ENCODE measurements at places on chromosomes 2 and 18.

DNA sequence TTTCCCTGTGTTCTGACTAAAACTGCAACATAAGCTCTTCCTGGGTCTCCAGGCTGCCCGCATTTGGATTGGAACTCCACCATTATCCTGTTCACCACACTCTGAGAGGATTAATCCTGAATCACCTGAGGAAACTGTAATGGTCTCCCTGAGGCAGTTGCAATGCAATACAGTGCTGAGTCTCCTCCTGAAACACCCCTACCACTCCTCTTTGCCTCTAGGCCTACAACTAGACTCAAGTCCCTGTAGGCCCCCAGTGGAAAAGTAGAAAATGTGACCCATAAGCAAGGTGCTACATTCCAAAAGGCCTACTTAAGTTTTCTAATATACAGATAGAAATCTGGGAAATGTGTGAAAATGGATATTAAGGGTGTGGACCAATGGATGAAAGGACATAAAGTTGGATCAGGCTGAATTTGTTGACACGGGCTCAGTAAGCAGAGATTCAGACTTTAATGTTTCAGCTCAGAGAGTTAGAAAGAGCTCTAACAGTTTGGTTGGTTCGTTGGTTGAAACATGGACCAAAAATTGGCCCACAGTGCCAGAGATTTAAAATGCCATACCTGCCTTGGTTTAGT lies 222.3 kb upstream of the ZC3H15 start:
- peak; percentile 8 for DNase-seq

DNA sequence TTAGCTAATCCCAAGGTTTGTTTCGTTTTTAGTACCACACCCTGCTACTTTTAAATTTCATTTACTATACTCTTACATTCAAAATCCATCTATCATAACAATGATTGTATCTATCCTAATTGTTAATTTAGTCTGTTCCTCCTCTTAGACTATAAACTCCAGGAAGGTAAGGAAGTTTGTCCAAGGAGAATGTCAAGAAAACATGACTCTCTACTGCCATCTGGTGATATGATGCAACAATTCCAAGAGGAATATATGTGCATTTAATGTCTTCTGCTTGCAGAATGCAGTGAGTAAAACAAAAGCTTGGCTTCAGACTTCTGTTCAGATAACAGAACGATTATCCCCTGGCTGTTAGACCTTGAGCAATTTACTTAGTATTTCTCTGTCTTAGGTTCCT lies 1267.1 kb downstream of the LRP1B start:
- no peak for DNase-seq

DNA sequence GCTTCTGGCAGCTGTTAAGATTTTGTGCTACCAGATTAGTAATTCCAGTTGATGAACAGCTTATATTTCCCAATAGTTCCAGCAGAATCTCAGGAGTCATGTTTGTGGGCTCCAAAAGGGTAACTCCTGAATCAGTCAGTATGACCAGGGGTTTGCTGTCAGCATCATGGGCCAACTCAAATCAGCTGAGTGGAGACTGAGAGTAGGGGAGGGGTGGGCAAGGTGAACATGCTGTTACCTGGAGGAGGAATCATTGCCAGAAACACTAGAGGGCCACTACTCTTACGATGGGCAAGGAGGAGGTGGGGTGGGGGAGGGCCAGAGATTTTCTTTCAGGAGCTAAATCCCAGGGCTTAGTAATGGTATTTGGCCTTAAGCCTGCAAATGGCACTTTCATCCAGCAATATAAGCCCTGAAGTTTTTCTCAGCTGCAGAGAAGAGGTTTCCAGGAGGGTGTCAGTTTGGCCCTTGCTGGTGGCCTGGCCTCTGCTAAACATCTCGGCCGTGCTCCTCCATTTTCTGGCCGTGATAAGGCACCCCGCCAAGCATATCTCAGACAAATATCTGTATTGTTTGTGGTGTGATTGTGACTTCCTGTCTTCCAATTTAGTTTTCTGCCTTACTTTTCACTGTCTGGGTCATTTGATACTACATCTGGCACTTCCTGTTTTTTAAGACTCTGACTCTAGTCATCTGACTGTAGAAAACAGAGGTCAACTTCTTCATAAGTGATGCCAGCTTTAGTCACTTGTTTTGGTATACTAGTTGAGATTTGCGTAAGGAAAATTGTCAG lies 120.5 kb upstream of the CXCR4 start:
- DNase-seq = peak; percentile 39

- peak; percentile 37 for DNase-seq
Observed at GRCh38 chr2:96072746-96073145, 38.0 kb upstream of the GPAT2 start.

DNA sequence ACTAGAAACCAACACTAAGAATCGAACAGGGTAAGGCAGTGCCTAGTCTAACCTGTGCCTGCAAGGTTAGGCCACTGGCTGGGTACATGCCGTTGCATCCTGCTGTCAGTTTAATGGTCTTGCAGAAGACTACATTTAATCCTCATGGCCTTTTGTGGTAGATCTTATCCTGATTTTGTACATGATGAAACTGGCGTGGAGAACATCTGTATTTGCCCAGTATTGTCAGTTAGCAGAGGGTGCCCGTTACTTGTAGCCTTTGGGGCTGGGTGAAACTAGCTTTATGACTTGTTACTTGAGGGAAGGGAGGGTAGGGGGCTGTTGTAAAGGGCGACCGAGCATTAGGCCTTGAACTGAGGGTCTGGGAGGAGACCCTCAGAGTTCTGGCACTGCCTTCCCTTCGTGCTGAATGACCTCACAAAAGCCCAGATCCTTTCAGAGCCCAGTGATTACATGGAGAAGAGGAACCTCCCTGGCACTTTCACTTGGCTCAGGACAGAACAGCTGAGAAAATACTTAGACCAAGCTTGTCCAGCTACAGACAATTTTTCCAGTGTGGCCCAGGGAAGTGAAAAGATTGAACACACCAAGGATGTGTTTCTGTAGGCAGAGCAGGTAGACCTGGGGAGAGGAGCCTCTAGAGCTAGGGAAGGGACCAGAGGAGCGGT lies 19.5 kb downstream of the SLC20A1 start:
- DNase-seq = no peak

GRCh38 chr2:160884056-160884455 lies 276.2 kb upstream of the TANK start:
- no peak for DNase-seq

GRCh38 chr2:12881952-12882351 lies 165.2 kb downstream of the TRIB2 start:
- no peak for DNase-seq

DNA sequence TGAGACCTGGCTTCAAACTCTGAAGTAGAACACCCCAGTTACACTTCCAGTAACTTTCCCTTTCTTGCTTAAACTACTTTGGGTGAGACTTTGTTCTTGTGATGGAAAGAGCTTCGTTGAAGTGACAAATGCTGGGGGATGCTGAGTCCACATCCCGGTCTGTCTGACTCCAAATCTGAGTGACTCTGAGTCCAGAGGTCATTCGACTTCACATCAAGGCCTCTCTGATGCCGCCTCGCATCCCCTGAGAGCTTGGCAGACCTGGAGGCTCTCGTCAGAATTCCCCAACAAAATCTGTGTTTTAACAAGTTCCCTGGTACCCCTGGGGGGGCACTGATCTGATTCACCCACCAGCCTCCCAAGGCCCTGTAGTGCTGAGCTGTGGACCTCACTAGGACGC lies 31.6 kb upstream of the ROCK2 start:
- no peak for DNase-seq

GRCh38 chr18:42155024-42155423 lies 200.0 kb downstream of the PIK3C3 start:
- no peak for DNase-seq

DNA sequence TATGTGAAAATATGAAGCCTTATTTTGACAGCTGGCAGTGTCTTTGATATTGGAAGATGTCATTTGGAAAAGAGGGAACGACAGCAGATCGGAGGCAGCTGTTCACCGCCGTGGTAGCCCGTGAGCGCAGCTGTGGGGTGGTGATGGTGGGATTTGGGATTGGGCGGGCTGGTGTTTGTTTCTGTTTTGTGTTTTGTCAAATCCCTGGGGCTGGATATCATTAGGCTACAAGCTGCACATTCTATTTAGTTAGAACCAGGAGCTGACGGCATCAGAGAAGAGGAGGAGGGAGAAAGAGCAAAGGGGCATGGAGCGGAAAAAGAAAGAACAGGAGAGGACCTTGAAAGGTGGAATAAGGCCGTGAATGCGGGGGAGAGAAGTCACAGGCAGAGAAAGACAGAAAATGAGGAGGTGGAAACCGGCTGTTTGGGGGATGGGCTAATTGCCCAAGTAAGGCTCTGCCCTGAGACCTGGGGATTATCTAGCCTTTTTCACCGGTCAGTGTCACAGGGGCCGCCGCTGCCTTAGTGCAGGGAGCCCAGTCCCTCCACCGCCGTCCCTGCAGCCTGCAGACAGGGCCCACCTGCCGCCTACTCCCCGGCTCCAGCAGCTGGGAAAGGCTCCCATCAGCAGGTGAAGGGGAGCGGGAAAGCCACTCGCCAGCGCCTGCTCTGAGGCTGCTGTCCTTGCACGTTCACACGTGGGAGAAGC lies 88.0 kb downstream of the ZCCHC2 start:
- DNase-seq = peak; percentile 67

- no peak for DNase-seq
Observed at GRCh38 chr2:128305555-128306080, 13.1 kb downstream of the HS6ST1 start.

DNA sequence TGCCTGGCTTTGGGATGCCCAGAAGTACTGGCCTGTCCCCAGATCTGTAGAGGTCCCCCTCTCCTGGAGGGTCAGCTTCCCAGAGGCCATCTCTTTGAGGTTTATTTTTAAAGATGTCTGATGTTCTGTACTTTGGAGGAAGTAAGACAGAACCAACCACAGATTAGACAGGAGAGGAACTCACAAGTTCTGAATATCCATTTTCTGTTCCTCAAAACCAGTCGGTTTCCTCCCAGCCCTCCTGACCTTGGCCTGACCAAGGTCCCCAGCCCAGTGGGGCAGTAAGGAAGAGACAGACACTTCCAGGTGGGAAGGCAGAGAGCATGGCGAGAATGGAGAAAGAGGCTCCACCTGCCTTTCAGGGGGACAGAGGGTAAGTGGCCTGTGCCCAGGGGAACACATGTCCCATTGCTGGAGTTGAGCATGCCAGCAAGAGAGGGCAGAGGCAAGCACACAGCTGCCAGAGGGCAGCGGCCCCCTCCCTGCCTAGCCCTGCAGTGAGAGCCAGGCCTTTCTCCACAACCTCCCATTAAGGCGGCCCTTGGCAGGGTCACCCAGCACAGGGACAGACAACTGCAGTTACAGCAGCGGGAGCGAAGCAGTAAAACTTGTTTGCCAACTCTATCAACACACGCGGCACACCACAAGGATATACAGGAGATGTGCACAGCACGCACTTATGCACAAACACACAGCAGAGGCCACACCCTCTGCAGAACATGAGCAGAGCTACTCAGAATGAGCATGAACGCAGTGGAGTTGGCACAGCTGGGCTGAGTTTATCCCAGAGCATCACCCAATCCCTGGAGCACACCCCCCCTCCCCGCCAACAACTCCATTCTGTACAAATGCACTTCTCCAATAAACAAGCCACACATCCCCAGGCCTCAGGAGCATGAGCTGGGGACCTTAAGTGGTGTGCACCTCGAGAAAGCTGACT lies 18.5 kb upstream of the SEMA4C start:
- peak; percentile 63 for DNase-seq

GRCh38 chr18:58097907-58098166 lies 53.8 kb downstream of the NEDD4L start:
- DNase-seq = no peak

DNA sequence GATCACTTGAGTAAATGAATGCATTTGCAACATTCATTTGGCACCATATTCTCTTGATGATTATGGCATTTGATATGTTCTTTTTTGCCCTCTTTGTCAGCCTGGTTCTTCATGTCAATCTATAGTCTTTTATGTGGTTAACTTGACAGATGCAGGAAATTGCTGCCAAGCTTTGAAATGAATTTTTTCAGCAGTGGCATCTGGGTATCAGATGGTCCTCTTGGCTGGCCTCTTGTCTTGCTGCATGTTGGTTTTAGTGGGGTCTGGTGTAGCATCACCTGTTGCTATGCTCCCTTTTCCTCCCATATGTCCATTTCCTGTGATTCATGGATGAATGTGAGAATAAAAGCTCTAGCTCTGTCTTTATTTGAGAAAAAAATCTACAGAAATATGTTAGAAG lies 119.9 kb downstream of the DPP4 start:
- no peak for DNase-seq

DNA sequence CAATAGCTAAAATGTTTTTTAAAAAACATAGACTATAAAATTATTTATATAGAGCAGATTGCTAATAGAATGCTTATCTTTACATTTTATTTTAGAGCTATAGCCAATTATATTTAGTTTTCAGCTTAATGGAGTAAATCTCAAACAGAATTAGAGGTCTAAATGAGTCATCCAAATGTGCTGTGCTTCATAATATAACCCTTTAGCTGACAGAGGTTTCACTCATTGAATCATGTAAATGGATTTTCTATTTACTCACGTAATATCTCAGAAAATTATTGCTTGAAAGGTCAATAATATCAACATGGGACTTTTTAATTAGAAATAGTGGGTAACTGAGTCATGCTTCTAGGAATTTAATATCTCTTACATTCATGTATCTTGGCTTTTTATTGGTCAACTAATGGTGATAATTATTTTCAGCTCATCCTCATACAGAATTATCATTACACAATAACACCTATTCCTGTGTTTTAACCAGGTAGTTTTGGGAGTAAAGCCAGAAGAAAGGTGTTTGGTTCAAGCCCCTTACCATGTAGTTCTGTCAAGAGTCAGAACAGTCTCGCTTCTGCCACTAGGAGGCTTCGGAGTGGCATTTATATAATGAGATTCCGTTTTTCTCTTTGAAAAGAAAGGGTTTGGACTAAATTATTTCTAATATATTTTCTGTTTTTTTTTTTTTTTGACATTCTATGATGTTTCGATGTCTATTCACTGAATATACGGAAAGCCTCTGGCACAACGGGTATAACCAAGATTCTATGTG lies 217.6 kb downstream of the CDH7 start:
- DNase-seq = no peak

Data from ELF-1 (cell line).